Femur (tissue), 1 donor: ENCODE measurements at places on chromosomes 1 and 21.
A peak's percentile ranks its signal among the peaks of the same experiment; 100 is the strongest.

DNA sequence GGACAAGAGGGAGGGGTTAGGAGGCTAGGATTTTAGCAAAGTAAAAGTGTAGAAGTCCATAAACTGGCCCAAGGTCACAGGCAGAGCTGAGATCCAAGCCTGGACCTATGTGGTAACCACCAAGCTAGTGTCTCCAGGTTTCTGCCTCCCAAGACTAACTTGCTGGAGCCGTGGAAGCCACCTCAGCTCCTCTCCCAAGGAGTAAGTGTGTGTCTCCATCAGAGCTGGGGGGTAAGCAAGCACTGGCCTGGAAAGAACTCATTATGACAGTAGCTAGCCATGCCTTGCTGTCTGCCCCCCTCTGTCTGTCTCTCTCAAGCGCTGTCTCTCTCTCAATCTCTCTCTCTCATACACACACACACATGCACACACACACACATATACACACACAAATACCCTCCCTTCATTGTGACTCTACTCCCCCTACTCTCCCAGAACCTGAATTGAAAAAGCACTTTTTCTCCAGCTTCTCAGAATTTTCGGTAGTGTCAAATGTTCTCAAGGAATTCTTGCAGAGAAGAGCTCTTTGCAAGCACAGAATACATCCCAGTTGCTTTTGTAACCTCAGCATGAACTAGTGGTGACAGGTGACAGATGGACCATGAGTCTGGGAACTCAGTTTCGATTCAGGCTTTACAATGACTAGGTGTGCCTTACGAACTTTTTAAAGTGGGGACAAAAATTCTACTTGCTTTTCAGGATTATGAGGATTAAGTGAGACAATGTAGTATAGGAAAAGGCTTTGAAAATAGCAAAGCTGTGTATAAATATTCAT, 238.0 kb upstream of the FGGY start:
- DNase-seq: no peak

DNA sequence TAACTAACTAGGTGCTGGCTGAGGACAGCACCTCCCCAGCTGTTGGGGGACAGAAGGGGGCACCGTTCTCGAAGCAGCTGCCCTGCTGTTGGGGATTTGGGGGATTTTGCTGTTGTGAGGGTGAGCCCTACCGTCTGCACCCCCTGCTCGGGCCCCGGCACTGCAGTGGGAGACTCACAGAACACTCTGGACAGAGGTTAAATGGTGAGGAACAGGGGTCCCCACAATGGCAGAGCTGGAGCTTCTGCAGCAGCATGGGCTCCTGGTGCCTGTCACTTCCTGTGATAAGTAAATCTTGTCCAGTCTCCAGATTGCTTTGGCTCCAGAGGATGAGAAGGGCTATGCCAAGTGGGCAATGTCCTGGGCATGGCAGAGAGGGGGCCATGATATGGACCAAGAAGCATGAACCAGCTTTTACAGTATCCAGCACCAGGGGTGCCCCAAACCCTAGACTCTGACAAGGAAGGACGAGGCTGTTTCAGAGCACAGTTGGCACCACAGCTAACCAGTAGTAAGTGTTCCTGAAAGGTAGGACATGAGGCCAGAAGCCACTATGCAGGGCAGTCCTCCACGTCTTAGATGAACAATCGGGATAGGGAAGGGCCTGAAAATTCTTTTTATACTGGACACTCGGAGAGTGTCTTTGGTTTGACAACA, 365.1 kb upstream of the VAMP3 start:
- peak; percentile 6 for DNase-seq

DNA sequence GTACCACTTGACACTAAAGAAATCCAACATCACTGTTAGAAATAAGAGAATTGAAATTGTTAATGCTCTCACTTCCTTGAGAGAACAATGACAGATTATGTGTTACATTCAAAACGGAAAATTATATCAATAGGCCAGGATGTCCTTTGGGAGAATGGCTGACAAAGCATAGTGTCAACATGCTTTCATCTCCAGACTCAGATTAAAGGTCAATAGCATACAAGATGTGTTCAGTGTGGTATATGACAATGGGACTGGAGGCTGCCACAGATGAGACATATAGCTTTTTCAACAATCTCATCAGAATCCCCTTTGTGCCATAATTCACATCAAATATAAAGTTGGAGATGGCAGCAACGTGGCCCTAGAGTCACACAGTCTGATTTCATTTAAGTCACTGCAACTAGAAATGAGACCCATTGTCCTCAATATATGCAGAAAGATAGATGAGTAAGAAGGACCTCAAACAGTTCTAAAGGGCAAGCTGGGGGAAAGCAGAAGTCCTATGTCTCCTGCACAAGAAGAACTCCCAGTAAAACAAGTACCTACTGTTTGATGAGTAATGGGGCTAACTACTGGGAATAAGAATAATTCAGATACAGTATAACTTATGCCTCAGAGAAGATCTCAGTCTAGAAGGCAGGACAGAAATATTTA, 327.9 kb downstream of the TTLL7 start:
- DNase-seq: no peak

- no peak for DNase-seq
Observed at GRCh38 chr21:14740692-14741091, 194.6 kb upstream of the SAMSN1 start.

DNA sequence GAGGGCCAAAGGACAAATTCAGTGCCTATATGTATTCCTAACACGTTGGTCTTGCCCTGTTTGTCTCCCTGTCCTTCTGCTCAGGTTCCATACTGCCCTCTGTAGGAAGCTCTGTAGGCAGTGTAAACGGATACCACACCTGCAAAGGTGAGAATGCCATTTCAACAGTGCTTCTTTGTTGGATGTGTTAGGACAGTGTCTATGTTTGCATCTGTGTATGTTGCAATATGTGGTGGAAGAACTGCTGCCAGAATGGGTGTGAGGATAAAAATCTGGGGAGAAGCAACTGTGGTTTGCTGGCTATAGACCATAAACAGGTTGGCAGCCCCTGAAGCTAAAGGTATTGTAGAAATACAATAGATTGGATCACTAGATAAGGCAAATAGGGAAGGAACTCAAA, 113.1 kb upstream of the BMP8A start:
- DNase-seq: no peak

DNA sequence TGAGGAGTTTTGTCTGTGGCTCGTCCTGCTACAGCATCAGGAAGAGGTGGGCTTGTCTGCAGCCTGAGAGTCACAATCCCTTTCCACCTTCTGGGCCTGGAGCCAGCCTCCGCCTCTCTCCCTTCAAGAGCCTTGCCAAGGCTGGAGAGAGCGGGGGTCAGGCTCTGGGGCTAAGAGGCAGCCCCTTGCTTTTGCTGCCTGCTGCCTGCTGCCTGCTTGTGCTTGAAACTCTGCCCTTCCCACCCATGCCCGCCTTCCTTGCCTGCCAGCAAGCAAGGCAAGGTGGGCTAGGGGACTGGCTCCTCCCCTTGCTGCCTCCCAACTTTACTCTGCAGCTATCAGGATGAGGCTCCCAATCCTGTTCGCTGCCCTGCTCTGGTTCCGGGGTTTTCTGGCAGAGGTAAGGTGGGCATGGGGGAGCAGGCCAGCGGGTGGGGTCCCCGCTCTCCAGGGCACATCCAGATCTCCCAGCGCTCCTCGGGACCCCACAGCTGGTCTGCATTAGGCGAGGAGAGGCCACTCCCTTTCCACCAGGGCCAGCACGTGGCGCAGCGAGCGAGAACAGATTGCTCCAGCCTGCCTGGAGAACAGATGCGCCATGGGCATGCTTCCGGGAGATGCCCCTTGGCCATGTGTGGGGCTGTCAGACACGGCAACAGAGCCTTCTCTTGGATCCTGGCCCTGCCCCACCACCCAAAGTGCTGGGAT, 7.5 kb upstream of the PTPN7 start:
- peak; percentile 81 for DNase-seq

DNA sequence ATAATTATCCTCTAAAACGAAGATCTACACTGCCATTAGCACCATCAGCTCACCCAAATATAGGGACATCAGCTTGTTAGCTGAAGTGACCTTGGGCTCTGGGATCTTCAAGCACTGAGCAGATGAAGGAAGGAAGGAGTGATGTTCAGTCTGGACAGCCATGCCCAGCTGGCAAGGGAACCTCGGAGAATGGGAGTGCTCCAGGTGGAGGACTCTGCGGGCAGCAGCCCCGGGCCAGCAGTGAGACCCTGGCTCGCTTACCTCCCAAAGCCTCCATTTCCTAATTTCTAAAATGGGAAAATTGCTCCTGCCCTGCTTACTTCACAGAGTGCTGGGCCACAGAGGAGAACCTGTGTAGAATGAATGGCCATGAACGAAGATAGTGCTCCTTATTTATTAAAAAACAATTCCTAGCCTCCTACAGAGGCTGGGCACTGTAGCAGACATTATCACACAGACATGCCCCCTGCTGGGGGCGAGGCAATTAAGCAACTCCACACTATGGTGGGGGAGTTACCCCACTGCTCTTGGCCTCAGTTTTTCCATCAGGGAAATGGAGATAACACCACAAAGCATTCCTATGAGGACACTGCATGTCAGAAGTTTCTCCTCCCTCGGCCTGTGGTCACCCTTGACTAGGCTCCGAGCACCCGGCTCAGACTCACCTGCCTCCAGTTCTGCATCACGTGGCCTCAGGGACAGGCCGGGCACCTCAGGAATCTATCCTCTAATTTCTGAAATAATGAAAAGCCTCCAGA, 117.6 kb downstream of the KCNN3 start:
- no peak for DNase-seq

- DNase-seq: no peak
Observed at GRCh38 chr1:76238094-76238628, 163.6 kb downstream of the ST6GALNAC3 start.

- peak; percentile 66 for DNase-seq
Observed at GRCh38 chr21:30271156-30271555, 11.6 kb downstream of the KRTAP24-1 start.

- peak; percentile 64 for DNase-seq
Observed at GRCh38 chr1:175192111-175192629, 406 bp downstream of the KIAA0040 start.

DNA sequence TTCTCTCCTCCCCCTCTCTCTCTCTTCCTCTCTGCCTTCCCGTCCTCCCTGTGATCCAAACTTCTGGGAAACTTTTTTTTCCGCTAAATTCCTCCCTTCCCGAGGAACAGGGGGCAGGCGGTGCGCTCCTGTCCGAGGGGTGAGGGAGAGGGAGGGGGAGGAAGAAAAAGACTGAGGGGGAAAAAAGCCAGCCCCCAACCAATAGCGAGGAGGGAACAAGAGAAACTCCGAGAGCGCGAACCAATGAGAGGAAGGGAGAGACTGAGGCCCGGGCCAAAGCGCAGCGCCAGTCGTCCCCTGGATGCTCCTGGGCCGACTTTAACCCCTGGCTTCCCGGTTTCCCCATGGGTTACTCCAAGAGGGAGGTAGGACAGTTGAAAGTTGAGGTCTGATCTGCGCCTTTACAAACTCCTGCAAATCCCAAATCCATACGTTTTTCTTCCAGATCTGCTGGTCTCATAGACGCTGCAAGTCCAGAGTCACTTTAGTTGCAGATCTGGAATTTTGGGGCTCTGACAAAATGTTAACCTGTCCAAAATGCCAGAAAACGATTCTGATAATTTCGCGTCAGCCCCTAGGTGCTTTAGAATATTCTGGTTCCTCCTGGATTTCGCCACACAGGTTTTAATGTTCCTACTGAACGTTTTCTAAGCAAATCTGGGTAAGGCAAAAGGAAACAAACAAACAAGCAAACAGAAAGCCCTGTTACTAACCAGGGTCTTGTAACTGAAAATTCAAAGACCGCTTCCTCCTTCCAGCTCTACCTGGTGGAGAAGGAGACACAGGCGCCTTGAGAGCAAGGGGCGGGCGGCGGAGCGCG, at the start of gene TBX15:
Gene TBX15, minus strand, starts transcription at position 158 of the 820 bp plus-strand sequence. CDS start 548 bp downstream, outside the sequence.
- peak; percentile 93 for DNase-seq

- DNase-seq: no peak
Observed at GRCh38 chr1:205348554-205349487, 7.9 kb downstream of the KLHDC8A start.

DNA sequence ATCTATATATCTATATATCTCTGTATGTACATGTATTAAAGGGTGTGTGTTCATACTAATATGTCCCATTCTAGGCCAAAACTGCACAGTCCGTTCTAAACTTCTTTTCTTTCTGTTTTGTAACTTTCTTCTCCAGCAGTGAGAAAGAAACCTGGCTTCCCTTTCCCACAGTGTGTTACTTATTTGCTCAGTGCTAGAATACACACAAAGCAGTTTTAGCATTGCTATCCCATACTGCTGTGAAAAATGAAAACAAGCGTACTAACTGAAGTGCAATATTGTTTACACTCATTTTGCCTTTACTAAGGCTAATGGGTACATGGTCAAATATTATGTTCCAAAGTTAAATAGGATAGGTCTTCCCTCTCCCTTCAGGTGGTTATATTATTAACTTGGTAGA, 163.9 kb downstream of the LEPR start:
- DNase-seq: no peak

DNA sequence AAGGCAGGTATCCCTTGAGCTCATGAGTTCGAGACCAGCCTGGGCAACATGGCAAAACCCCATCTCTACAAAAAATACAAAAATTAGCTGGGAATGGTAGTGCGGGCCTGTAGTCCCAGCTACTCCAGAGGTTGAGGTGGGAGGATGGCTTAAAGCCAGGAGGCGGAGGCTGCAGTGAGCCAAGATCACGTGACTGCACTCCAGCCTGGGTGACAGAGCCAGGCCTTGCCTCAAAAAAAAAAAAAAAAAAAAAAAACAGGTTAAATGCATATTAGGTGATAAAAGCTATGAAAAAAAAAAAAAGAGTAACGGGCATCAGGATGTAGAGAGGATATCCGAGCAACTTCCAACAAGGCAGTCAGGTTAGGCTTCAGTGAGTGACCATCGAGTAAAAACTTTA, 2.8 kb upstream of the SRRM1 start:
- no peak for DNase-seq

DNA sequence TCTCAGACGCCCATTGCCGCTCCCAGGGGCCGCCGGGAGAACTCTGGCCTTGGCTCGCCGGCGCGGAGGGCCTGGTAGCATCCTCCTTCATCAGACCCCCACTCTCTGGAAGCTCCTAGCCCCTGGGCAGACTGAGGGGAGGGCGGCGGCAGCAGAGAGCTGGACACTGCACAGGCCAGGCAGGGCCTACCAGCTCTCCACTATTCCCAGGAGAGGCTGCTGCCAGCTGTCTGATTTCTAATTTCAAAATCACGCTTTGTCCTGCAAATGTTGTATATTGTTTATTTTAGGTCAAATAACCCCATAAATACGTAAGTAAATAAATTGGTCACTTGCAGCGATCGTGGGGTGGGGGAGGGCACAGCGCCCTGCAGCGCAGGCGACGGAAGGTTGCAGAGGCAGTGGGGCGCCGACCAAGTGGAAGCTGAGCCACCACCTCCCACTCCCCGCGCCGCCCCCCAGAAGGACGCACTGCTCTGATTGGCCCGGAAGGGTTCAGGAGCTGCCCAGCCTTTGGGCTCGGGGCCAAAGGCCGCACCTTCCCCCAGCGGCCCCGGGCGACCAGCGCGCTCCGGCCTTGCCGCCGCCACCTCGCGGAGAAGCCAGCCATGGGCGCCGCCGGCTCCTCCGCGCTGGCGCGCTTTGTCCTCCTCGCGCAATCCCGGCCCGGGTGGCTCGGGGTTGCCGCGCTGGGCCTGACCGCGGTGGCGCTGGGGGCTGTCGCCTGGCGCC, at the start of gene MTARC1:
Gene MTARC1, plus strand, starts transcription at position 577 of the 732 bp plus-strand sequence. Its CDS starts 32 bp downstream, at position 609.
- DNase-seq: peak; percentile 71

GRCh38 chr1:202282596-202283283, 59.0 kb downstream of the UBE2T start:
- DNase-seq: no peak

GRCh38 chr1:83882906-83883305, 116.0 kb downstream of the TTLL7 start:
- DNase-seq: peak; percentile 20
